ENCODE measurements at places on chromosomes 4 and X.

DNA sequence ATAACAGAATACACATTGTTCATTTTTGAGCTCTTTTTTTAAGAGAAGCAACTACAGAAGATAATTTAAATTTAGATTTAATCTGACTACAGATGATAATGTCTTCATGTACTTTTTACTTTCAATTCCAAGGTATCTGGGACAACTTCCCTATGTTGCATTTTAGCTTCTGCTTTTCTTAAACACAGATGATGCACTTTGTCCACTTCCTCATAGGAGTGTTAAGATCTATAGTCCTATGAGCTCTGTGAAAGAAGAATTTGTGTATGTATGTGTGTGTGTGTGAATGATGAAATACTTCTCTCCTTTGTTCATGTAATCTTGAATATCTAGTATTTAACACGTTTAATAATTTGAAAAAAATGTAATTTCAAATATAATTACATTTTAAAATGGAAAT is 5.3 kb upstream of the FHIP1A start:
- no peak for DNase-seq

GRCh38 chrX:69066021-69066757 is 99.1 kb downstream of the PJA1 start:
- DNase-seq: no peak

GRCh38 chr4:1231637-1232360 is 17.1 kb downstream of the CTBP1 start:
- no peak for DNase-seq

DNA sequence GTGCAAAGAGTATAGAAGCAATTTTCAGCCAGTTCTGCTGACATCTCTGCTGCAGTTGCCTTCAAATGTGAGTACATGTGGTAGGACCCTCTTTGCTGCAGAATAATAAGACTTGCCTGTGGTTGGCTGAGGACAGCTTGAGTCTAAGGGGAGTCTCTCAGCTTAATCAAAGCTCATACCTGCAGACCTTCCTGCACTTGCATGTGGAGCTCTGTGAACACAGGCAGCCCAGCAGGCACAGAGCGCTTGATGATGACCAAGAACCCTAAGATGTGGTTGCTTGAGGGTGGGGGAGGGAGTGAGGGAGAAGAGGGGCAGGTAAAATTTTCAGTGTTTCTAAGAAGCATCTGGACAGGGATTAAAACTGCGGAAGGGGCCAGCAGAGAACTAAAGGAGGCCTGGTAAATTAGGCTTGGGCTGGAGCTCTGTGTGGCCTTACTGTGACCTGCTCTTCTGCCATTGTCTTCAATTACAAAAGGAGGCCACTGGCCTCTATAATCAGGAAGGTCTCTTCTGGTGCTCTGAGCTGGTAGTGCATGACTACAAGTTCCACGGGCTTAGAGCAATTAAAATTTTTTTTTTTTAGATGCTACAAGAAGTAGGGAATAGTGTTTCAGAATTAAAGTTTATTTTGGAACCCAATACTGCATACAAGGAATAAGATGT is 59.9 kb upstream of the CHRNA9 start:
- DNase-seq: no peak

- no peak for DNase-seq
Observed at GRCh38 chrX:40462795-40463194, 118.0 kb upstream of the ATP6AP2 start.

DNA sequence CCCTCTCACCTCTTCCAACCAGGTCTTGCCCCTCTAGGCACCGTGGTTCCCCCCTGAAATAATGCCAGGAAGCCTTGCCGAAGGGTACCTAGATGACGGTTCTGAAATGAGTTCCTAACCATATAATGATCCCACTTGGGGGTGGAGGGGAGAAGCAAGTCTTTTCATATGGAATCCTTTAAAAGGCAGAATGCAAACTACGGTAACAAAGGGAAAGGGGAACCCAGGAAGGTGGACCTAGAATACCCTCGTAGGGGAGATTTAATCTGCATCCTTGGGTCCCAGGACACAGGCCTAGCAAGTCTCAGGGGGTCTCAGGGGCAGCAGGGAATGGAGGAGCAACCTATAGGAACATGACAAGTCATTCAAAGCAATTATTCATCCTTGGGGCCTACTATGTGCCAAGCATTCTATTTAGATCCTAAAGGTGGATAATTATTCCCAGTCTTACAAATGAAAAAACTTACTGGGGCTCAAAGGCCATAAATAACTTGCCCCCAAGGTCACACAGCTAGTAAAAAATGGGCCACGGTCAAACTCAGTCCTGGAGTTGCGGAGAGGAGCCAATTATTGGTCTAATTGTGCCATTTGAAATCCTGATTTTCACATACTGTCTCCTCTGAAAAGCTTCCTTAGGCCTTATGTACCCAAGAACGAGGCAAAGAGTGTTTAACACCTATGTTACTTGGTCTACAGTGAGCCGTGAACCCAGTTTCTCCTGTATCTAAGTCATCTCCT is 8.8 kb downstream of the BCOR start:
- no peak for DNase-seq

Data from activated CD4-positive, alpha-beta T cell treated with anti-CD3 and anti-CD28 coated beads for 24 hours (primary cell).